ENCODE measurements at places on chromosomes 13 and 19.

GRCh38 chr19:9883231-9883758 lies 48.2 kb downstream of the PIN1 start:
- DNase-seq, result no peak

DNA sequence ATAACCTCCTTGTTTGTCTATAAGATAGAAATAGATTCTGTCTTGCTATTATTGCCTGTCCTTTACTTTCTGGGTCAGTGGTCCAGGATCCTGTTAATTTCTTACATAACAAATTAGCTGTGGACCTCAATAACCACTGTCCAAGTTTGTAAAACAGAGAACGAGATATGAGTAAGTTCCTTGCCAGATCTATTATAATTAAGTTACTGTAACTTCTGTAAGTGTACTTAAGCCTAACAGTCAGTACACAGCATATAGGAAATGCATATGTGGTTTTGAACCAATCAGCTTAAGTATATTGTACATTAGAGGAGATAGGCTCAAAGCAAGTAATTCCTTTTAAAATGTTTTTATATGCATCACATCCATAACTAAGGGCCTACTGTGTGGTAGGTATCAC lies 34.9 kb downstream of the HTR2A start:
- DNase-seq, result no peak

- DNase-seq, result no peak
Measured at GRCh38 chr13:30923418-30923817, 9.0 kb upstream of the TEX26 start.

- DNase-seq, result no peak
Measured at GRCh38 chr13:21871382-21871781, 200.5 kb downstream of the FGF9 start.

DNA sequence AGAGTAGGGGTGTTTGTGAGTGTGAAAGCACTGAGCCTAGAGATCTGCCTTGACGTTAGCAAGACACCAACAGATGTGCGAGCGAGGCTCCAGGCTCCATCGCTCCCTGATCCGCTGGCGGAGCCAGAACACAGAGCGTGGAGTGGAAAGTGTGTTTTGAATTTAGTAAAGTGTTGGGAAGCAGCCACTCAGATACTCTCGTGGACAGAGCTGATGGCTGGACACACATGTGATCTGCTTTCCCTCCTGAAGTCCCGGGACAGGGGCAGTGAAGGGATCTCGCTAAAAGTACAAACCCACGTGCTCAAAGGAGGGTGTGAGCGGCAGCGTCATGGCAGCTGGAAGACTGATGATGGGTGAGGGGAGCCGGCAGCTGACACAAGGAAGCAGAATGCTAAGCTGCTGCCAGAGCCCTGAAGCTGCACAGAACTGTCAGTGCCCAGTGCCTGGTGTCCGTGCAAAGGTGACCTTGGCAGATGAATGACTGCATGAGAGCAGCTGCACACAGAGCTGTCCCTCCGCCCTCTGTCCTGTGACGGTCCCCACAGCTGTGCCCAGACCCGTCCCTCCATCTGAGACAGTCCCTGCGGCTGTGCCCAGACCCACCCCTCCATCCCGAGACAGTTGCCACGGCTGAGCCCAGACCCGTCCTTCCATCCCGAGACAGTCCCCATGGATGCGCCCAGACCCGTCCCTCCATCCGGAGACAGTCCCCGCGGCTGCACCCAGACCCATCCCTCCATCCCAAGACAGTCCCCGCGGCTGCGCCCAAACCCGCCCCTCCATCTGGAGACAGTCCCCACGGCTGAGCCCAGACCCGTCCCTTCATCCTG lies 29.6 kb upstream of the TMEM255B start:
- no peak for DNase-seq
